ENCODE measurements at places on chromosomes 5 and 9.

- no peak for DNase-seq
These were observed 982.5 kb downstream of the TLE4 start for GRCh38 chr9:80554301-80554700.

- peak; percentile 25 for DNase-seq
These were observed 139.7 kb upstream of the PCA3 start for GRCh38 chr9:76624391-76625048.

GRCh38 chr5:126341906-126342630 lies 81.1 kb upstream of the GRAMD2B start:
- DNase-seq, result no peak

DNA sequence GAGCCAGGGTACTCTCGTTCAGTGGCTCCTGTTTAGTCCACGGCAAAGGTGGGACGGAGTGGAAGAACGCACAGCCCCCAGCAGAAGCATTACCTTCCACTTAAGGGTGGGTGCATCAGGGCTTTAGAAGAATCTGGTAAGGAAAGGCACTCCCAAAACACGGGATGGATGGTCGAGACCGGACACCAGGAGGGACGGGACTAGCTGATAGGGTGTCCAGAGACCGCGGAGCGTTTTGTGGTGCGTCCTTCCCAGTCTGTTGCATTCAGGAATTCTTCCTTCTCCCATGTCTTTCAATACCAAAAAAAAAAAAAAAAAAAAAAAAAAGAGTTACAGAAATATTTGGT lies 545 bp upstream of the CTSV start:
- DNase-seq, result peak; percentile 22

GRCh38 chr5:170486371-170486770 lies 17.4 kb upstream of the KCNIP1 start:
- no peak for DNase-seq

GRCh38 chr5:176535101-176535663 lies 2.0 kb downstream of the RNF44 start:
- no peak for DNase-seq

Data from GM10248 (cell line).